Activated CD8-positive, alpha-beta memory T cell treated with anti-CD3 and anti-CD28 coated beads, Interleukin-2, amount 50 U/mL, for 4 hours (primary cell): ENCODE measurements at places on chromosomes 12 and 14.

GRCh38 chr12:26554332-26554731 is 278.7 kb downstream of the ITPR2 start:
- DNase-seq, result no peak

DNA sequence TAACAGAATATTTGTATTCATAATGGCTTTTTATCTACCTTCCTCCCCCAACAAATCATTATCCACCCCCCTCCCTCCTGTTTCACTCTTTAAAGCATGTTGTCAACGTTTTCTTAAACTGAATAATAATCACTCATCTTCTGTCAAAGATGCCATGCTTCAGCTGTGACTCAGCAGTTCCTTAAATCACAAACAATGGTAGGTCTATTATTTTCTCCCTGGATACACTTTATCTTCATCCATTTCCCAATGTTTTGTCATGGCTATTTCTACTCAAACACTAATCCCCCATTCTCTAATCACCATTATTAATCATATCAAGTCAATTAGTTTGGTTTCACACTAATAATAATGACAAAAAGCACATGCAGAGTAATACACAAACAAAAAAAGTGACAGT is 6.5 kb downstream of the CLEC12B start:
- no peak for DNase-seq

DNA sequence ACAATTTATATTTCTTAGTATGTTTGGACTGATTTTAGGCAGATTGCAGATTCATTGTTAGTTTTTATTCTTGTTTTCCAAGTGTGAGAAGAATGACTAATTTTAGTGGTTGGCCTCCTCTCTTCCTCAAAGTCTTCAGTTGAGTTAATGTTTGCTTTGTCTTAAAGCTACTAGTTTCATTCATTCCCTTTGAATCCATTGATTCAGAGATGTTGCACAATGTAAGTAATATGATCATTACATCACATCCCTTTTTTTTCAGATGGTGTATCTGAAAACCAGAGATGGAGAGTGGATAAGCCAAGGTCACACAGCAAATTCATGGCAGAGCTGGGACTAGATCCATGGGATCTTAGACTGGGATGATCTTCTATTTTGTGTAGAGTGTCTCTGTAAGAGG is 577.5 kb downstream of the BCL11B start:
- DNase-seq, result no peak

DNA sequence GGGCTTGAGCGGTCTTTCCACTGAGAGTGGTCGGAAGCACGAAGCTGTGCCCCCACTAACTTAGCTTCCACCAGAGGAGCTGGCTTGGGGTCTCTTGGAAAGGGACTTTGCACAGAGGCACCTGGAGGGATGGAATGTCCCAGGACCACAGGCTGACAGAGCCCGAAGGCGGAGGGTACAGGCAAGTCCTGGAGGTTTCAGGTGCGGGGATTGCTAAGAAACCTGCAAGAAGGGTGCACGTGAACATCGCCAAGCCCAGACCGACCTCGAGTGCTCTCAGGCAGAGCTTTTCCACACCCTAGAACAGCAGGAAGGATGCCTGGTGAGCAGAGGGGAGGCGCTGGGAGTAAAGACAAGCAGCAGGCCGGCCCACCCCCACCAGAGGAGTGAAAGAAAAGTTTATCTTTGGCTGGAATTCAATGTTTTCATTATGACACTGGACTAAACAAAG is 61.6 kb downstream of the SERPINA3 start:
- no peak for DNase-seq

GRCh38 chr12:31618228-31619025 is 27.5 kb upstream of the DENND5B start:
- DNase-seq, result no peak

- no peak for DNase-seq
These were observed 208.2 kb downstream of the DIO2 start for GRCh38 chr14:80003138-80003537.

DNA sequence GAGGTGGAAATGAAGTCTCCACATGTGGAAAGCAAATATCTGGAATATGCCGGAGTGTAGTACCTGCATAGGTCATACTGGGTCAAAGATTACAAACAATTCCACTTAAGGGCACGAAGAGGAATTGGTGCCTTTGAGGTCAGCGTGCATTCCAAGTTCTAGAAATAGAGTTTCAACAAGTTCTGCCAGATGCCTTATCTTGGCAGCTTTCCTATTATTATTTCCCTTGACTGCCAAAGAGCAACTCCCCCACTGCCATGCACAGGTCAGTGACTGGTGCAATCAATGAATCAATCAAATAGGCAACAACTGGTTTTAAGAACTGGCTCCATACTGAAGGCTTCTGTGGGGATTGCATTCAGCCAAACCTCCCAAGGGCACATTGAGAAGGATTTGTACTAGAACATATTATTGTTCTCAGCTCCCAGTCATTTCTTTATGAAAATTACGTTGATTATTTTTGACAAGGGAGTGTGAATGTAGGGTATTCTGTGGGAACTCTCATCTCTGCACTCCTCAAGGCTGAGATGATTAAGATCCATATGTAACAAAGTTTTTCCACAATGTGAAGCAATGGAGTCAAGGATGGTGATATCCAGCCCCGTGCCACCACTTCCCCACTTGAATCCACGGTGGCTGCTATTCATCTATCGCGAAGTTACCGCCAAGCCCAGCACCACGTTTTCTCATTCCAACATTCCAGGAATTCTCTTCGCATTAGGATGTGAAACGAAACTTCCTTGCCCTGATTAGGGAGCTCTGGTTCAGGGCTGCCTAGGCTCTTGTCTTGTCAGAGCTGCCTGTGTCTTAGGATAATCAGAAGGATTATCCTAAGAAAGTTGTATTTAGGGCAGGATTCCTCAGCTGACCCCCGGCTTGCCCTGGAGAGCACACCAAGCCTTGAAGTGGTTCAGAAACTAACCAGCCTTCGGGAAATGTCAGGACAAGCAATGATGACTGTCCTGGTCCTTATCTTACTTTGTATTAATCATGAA is 115.1 kb upstream of the PCED1B start:
- DNase-seq, result no peak

- no peak for DNase-seq
These were observed 12.3 kb upstream of the TMED10 start for GRCh38 chr14:75188520-75189268.

- DNase-seq, result no peak
These were observed 227.7 kb upstream of the NPAS3 start for GRCh38 chr14:32710731-32711680.

- DNase-seq, result no peak
These were observed 32.8 kb upstream of the TOMM20L start for GRCh38 chr14:58362798-58363412.

DNA sequence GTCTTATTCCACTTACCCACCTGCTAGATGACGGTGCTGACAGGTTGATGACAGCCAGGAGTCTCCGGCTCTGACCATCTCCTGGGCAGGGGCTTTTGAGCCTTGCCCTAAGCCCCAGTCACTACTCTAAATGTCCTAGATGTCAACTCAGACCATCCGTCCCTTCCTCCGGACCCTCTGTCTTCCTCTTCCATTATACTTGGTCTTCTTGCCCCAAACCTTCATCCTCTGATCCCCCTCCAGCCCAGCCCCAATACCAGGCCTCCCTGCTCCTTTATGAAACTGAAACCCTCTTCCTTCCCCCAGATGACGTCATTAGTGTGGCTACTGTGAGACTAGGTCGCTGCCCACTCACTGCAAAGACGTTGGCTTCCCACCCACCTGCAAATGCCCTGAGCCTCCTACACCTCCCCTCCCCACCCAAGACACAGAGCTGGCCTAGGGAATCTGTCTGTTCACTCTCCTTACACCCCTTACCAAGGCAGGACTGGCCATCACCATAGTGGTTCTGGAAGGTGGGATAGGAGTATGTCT is 10.1 kb downstream of the KRT71 start:
- no peak for DNase-seq

- DNase-seq, result no peak
These were observed 10.5 kb downstream of the TTC8 start for GRCh38 chr14:88834883-88835431.
